ENCODE measurements at places on chromosomes 2 and 18.

GRCh38 chr2:39647104-39647765 lies 18.5 kb upstream of the TMEM178A start:
- DNase-seq, result no peak

DNA sequence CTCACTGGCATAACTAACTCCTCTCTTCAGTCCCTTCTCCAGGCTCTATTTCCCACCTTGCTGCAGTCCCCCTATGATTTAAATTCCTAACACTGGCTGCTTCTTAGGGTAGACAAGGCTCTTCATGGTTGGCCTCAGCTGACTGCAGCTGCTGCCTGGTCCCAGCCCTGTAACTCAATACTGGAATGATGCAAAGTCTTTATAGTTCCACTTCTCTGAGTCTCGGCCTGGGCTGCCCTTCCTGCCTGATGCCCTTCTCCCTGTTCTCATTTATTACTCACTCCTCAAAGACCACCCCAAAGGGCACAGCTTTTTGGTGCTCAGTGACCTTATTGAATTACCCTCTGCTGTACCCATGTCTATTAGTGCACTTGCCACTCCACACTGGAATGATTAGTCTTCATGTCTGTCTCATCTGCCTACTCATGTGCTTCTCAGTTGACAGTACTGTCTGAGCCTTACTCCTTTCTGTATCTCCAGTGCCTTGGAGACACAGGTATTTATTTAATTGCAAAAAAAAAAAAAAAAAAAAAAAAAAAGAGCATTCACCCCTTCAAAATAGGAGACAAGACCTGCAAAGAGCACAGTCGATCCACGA lies 199.4 kb upstream of the REV1 start:
- no peak for DNase-seq

DNA sequence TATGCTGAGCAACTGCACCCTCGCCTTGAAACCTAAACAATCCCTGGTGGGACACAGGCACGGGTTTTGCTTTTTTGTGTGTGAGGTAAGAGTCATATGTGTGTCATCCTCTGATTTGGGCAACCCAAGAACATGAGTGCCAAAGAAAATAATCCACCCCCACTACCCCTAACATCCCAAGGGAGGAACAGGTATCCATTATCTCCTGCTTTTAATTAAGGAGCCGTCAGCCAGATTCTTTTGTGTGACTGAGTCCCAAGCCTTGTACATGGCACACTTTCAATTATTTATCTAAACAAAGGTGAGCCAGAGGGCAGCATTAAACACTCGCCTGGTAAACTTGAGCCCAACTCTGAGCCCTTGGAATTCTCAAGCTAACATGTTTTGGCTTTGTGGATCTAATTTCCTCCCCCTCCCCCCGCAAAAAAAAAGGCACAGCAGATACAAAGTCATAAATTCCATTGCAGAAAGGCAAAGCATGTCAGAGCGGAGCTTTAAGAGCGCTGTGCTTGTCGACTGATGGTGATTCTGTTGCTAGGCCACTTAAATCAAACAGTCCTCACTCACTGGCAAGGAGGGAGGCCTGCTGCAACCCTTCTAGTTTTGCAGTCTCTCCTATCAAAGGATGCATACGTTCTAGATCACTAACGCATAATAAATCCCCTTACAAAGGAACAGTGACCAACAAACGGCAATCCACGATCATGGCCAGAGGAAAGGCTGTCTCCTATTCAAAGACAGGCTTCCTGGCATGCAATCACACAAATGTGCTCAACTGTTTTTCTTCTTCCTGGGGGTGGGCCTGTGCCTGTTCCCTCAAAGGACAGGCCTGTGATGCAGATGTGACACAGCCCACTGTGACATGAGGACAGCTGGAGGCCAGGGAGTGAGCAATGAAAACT lies 143.5 kb upstream of the LMAN1 start:
- DNase-seq, result peak; percentile 72

DNA sequence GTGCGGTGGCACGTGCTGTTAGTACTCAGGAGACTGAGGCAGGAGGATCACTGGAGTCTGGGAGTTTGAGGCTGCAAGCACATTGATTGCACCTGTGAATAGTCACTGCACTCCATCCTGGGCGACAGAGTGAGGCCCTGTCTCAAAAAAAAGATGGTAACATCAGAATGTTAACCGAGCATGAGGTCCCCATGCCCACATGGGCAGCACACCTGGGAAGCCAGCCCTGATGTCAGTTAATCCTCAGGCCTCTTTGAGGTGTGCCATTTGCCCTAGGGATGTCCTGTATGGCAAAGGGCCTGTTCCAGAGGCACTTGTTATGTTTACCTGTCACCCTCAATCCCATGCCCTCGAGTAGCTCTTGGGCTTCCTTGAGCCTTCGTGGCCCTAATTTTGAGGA lies 16.6 kb downstream of the RBFA start:
- DNase-seq, result no peak
